ENCODE measurements at places on chromosomes 16 and 17. TPM values are rescaled to one million over a fixed set of nuclear protein-coding genes. Genes with fewer than 3 reads are reported as not detected.

The SRL gene
- total RNA-seq, result not detected

The MSI2 gene
- 9.8 TPM for total RNA-seq

The C17orf78 gene
- not detected for total RNA-seq

The ENPP7 gene
- not detected for total RNA-seq

The TAT gene
- not detected for total RNA-seq

The FOXC2 gene
- total RNA-seq, result 4.1 TPM

The MILR1 gene
- 6.2 TPM for total RNA-seq

The GSE1 gene
- 14.5 TPM for total RNA-seq

The PMP22 gene
- total RNA-seq, result 260 TPM

The NOXO1 gene
- not detected for total RNA-seq

The TNFAIP1 gene
- 28.1 TPM for total RNA-seq

The TPSAB1 gene
- total RNA-seq, result not detected

The BCL6B gene
- total RNA-seq, result 0.30 TPM

Measured in smooth muscle cell of the coronary artery (primary cell).